Fibroblast of the aortic adventitia (primary cell): ENCODE measurements at places on chromosomes 16 and 17.

GRCh38 chr17:66920950-66921349 is 43.6 kb upstream of the CACNG4 start:
- peak; percentile 2 for DNase-seq

DNA sequence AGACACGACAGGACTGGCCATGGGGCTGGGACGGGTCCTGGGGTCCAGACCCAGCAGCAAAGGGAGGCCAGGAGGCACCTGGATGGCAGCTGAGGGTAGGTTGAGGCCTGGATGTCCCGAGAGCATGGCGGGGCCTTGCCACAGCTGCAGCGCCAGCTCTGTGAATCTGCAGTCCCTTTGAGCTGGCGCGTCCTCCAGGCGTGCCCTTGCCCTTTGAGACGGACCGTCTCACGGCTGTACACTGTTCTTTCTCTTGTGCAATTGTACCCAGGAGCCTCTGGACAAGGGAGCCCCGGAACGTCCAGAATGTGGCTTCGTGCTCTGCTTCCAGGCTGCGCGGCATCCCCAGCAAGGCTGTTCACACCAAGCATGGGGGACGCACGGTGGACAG is 69.5 kb upstream of the CIBAR2 start:
- DNase-seq, result no peak

DNA sequence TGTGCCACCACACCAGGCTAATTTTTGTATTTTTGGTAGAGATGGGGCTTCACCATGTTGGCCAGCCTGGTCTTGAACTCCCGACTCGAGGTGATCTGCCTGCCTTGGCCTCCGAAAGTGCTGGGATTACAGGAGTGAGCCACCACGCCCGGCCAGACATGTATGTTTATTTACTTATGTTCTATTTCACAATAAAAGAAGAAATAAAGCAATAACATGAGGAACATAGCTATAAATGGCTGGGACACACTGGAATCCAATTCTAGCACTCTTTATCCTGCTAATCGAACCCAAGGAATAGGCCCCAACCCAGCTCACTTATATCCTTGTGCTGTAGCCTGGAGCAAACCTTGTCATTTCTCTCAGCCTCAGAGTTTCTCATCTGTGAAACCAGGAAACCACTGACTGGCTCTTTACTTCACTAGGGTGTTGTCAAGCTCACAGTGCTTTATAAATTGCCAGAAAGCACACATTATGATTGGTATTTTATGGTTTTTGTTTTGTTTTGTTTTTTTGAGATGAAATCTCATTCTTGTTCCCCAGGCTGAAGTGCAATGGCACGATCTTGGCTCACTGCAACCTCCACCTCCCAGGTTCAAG is 4.3 kb upstream of the ODAD4 start:
- no peak for DNase-seq

DNA sequence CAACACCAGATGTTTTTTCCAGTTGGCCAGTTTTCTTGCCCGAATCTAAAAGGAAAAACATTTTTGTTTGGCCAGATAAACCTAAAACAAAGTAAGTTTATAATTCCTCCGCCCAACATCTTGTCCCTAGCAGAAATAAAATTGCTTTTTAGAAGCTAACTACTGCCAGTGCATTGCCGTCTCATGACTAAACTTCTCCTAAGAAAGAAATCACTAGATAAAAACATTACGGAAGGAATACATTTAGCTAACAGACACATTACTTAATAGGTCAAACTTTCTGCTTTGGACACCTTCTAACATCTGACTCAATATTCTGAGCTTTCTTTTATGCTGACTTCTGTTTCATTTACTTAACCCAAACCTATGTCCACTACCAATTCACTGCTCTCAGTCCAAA is 36.2 kb downstream of the FBXL20 start:
- peak; percentile 89 for DNase-seq

DNA sequence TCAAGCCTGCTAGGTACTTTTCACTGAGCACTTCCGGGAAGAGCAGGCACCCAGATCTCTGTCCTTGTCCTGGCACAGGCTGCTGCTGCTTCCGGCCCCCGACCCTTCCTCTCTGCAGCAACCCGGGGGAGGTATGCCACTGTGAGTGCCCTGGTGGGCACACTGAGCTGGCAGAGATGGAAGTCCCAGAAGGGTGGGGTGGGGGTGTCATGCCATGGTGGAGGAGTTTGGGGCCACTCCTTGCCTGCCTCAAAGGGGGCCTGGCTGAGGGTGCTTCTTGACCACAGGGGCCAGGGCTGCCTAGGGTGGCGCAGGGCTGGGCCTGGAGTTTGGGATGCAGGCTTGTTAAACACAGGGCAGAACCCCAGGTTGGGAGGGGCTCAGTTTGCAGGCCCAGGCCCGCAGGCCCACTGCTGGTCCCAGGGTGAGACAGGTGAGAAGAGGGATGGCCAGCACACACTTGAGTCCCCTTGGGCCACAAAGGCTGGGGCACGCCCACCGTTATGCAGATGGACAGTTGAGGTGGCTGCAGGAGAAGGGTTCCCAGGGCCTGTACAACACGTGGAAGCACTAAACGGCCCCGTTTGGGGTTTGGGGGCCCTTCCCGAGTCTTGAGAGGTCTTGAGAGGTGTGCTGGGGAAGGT is 8.7 kb downstream of the TMEM235 start:
- no peak for DNase-seq

- no peak for DNase-seq
These were observed 200.6 kb downstream of the CPPED1 start for GRCh38 chr16:12602811-12603698.

DNA sequence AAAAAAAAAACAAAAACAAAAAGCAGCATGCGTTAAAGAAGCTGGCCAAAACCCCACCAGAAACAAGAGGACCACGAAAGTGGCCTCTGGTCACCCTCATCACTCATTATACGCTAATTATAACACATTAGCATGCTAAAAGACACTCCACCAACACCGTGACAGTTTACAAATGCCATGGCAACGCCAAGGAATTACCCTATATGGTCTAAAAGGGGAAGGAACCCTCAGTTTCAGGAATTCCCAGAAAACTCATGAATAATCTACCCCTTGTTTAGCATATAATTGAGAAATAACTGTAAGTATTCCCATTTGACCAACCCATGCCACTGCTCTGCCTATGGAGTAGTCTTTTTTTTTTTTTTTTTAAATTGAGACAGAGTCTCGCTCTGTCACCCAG is 77.6 kb downstream of the EMP2 start:
- DNase-seq, result no peak

GRCh38 chr16:11759997-11760396 is 17.3 kb upstream of the TXNDC11 start:
- no peak for DNase-seq

GRCh38 chr16:64749346-64749745 is 372.5 kb downstream of the CDH11 start:
- no peak for DNase-seq

GRCh38 chr16:66120656-66121055 is 245.8 kb upstream of the CDH5 start:
- DNase-seq, result no peak
